Activated naive CD8-positive, alpha-beta T cell treated with anti-CD3 and anti-CD28 coated beads, Interleukin-2, amount 50 U/mL, for 24 hours (primary cell): ENCODE measurements at places on chromosomes 2 and 18.

DNA sequence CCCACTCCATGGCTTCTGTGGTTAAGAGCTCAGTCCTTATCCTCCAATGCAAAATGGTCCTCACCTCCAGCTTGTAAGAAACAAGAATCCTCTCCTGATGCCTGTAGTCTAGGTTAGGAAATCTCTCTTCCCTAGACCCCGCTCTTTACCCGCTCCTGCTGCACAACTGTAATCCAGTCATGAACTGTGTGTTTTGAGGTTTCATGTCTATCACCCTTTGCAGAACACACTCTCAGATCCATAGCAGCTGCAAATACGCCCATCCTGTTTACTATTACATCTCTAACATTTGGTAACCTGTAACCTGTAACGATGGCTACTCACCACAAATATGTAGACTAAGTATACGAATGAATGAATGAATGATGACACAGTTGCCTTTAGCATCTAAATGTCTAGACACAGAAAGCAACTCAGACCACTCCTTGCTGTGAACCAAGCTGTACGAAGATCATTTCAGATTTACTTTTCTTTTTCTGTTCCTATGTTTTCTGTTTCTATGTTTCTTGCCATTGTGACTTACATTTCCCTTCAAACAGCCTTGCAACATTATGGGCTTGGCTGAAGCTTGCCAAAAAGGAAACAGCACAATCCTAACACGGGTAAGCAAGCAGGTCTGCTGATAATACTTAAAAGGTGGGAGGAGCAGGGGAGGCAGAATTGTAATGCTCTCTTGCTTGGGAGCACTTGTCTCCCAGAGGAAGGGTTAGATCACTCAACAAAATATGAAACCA lies 53.7 kb downstream of the EPHA4 start:
- DNase-seq = no peak

DNA sequence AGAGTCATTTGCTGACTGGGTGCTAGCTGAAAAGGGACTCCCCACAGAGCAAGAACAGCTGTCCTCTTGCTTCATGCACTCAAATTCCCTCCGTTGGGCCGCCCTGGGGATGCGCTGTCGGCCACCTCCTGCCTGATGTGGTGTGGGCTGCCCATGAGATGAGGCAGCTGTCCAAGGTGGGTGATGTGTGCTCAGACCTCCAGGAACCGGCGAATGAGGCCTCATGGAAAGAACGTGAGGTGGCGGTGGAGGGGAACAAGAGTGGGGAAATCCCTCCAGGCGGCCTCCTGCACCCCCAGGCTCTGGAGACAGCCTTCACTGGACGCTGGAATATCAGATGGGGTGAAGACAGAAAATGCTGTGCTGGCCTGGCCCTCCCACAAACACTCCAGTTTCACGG lies 79.8 kb downstream of the LONRF2 start:
- no peak for DNase-seq

DNA sequence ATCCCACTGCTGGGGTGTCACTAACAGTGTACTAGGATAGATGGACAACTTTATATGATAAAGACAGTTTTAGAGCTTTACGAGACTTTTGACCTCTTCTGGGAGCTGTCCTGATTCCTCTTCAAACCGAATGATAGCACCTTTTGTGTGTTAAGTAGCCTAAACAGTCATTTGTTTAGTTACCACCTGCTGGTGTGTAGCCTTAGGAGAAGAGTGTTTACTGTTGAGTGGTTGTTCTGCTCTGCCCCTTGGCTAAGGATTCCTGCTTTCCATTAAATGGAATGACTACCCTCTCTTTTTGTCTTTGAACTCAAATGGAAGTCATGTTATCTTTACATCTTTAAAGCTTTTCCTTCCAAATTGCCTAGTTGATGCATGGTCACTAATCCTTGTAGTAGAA lies 28.0 kb upstream of the MGAT5 start:
- no peak for DNase-seq

DNA sequence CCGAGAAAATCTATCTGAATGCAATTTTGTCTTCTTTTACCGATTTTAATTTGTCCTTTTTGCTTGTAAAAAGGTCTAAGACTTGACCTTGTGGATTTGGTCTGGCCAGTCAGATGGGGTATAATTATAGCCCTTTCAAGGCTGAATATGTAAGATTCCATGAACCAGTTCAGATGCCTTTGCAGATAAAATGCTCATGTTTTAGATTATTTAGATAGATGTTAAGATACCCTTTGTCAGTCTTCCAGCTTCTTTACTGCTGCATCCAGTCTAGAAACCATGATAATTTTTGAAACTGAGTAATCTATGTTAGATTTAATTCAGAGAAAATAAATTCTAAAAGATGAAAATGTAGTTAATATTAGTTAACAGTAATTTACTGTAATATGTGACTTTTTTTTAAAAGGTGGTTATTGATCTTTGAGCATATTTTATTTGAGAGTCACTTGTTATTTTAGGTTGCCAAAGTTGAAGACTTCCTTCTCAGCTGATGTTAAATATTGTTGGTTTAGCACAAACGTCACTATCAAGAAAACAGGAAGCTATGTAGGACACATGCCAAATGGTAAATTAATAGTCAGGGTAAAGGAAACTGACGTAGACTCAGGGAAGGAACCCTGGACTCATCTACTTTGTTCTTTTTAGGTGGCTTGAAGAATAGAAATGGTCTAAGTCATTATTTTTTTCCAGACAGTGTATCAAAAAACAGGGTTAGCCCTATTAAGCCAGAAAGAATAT lies 29.8 kb downstream of the BABAM2 start:
- no peak for DNase-seq

DNA sequence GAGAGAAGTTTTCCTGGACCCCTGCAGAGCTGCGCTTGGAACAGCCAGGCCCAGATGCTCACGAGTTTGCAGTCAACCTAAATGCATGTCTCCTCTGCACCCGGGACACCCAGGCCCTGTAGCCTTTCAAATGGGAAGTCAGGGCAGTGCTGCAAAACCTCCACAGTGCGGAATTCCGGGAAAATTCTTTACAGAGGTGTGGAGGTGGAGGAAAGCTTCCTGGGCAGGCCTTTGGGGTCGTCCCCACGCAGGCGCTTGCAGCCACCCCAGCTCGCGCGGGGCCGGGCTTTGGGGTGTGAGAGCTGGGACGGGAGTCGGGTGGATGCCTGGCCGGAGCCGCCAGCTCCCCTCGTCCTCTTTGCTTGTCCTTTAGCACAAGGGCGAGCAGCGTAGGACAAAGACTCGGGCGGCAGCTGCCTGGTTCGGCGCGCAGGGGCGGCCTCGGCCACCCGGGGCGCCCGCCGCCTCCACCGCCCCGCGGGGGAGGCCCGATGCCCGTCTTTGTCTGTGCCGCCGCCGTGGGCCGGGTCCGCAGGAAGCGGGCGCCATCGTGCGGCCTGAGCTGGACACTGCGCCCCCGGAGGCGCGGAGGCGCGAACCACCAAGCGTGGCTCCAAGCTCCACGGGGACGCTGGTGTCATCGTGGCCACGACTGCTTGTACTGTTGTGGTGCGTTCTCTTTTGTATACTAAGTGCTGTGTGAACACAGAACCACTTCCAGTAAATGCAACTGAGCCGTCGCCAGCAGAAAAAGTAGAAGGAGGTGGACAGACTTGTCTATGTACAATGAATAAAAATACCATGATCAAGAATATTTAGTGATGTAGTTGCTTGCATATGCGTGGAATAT lies 28.2 kb upstream of the BCL11A start:
- peak; percentile 80 for DNase-seq

GRCh38 chr2:152890736-152891135 lies 172.3 kb downstream of the ARL6IP6 start:
- no peak for DNase-seq

DNA sequence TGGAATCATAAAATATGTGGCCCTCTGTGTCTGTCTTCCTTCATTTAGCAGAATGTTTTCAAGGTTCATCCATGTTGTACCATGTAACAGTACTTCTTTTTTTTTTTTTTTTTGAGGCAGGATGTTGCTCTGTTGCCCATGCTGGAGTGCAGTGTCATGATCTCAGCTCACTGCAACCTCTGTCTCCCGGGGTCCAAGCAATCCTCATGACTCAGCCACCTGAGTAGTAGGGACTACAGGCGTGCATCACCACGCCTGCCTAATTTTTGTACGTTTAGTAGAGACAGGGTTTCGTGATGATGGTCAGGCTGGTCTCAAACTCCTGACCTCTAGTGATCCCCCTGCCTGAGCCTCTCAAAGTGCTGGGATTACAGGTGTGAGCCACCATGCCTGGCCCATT lies 31.2 kb downstream of the RAB1A start:
- DNase-seq = no peak

- DNase-seq = no peak
These were observed 89.6 kb downstream of the NR4A2 start for GRCh38 chr2:156242874-156243273.

DNA sequence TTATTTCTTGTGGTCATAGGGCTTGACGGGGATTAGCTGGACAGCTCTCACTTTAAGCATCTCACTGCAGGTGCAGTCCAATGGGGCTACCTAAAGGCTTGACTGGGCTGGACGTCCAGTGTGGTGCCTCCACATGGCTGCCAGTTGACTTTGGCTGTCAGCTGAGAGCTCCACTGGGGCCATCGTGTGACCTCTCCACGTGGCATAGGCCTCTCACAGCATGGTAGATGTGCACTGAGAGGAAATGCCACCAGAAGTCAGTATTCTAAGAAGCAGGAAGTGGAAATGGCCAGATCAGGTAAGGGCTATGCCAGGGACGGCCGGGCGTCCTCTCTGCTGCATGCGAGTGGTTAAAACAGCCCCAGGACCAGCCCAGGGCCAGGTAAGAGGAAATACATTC lies 105.2 kb upstream of the TWIST2 start:
- no peak for DNase-seq

DNA sequence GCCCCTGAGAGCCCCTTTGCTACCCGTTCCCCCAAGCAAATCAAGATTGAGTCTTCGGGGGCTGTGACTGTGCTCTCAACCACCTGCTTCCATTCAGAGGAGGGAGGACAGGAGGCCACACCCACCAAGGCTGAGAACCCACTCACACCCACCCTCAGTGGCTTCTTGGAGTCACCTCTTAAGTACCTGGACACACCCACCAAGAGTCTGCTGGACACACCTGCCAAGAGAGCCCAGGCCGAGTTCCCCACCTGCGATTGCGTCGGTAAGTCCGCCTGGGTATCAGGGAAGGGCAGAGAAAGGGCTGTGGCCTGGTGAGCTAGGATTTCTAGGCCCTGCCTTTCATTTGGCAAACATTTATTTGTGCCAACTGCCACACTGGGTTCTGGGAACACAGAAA lies 63.4 kb downstream of the TET3 start:
- DNase-seq = no peak
